ENCODE measurements at places on chromosomes 1 and 21. TPM values are rescaled to one million over a fixed set of nuclear protein-coding genes. Genes with fewer than 3 reads are reported as not detected.

The CNTN2 gene
- total RNA-seq: not detected

The SNRNP40 gene
- 107 TPM for total RNA-seq

The S100A16 gene
- total RNA-seq: 537 TPM

The MYOM3 gene
- under 0.01 TPM for total RNA-seq

The NCAM2 gene
- total RNA-seq: 1.1 TPM

The KRTAP10-12 gene
- not detected for total RNA-seq

Measured in subcutaneous preadipocyte (primary cell).